ENCODE measurements at places on chromosomes 5 and 9.

DNA sequence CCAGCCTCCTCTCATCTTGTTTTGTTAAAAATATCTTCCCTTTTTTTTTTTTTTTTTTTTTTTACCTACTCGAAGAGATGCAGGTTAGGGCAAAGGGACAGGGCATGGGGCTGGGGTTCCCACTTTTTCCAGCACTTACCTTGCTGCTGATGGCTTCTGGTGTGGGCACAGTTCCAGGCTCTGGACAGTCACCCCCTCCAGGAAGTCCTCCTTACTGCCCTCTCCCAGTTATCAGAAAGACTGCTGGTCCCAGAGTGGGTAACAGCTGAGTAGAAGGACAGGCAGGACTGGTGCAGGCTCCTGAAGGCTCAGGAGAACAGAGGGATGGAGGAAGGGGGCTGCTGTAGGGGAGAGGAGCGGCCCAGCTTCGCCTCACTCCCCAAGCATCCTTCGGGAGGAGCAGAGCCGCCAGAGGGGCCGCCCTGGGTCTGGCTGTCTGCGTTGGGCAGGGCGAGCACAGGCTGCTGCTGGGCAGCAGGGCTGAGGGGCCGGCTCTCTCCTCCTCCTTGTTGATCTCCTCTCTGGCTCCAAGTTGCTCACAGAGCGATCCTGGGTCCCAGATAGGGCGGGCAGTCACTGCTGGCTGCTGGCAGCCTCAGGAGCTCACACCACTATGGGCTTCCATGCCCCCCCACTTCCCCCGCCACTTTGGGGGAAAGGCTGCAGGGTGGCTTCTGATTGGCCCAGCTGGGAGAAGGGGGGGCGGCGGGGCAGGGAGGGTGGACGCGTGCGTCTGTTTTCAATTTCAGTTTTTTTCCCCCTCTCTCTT lies at the start of gene PDGFRB:
Gene PDGFRB, minus strand, starts transcription at position 588 of the 769 bp plus-strand sequence. CDS start 18,798 bp downstream, outside the sequence.
- H3K27me3 ChIP-seq, result no peaks in the 10 kb centered on the region
- no peak within 1 kb of the TSS for H3K27ac ChIP-seq
- H3K4me3 ChIP-seq, result peak within 1 kb of the TSS; percentile 44
- no peaks in the 10 kb centered on the region for H3K4me1 ChIP-seq
- no peaks in the 10 kb centered on the region for H3K36me3 ChIP-seq
- DNase-seq, result no peak

DNA sequence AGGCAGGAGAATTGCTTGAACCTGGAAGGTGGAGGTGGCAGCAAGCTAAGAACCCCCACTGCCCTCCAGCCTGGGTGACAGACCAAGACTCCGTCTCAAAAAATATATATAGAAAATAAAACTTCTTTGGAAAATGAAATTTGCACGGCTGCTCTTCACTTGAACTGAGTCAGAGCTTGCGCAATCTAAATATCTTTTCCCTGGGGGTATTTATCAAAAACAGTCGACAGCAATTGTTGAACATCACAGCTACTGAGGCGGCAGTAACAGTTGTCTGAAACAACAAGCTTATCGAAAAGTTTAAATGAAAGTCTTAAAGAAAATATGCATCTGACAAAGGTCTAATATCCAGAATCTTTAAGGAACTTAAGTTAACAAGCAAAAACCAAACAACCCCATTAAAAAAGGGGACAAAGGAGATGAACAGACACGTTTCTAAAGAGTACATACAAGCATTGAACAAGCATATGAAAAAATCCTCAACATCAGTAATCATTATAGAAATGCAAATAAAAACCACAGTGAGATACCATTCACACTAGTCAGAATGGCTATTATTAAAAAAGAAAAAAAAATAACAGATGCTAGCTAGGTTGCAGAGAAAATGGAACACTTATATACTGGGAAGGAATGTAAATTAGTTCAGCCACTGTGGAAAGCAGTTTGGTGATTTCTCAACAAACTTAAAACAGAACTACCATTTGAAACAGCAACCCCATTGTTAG lies 153.6 kb upstream of the CDH9 start:
- no peaks in the 10 kb centered on the region for H3K36me3 ChIP-seq
- H3K27me3 ChIP-seq, result no peaks in the 10 kb centered on the region
- no peak overlapping the region for H3K27ac ChIP-seq
- H3K4me3 ChIP-seq, result no peak overlapping the region
- H3K4me1 ChIP-seq, result no peaks in the 10 kb centered on the region

- H3K27ac ChIP-seq, result no peak overlapping the region
- no peaks in the 10 kb centered on the region for H3K27me3 ChIP-seq
- no peaks in the 10 kb centered on the region for H3K4me1 ChIP-seq
- no peak overlapping the region for H3K4me3 ChIP-seq
- DNase-seq, result no peak
These were observed 42.9 kb upstream of the TRIM32 start for GRCh38 chr9:116644091-116644688.

GRCh38 chr9:126756238-126756637 lies 48.6 kb upstream of the ZBTB43 start:
- no peaks in the 10 kb centered on the region for H3K4me1 ChIP-seq
- no peak overlapping the region for H3K4me3 ChIP-seq
- DNase-seq, result no peak

DNA sequence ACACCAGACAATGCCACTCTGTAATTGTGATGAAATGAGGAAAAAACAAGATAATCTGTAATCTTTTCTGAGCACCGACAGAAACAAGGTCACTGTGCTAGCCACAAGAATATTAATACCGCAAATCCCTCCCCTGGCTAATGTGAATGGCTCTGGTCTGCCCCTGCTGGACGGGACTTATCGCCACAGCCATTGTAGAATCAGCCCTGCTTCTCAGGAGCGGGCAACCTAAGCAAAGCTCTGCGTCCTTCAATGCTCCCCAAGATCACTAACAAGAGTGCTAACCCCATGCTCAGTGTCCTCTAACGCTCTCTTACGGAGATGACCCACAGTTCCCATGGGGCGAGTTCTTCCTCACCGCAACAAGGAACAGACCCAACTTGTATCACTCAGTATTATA lies 42.7 kb downstream of the OR2V1 start:
- H3K4me3 ChIP-seq, result no peak overlapping the region
- no peaks in the 10 kb centered on the region for H3K36me3 ChIP-seq
- H3K27me3 ChIP-seq, result peaks cover 3% of the 10 kb centered on the region
- no peak overlapping the region for H3K27ac ChIP-seq

DNA sequence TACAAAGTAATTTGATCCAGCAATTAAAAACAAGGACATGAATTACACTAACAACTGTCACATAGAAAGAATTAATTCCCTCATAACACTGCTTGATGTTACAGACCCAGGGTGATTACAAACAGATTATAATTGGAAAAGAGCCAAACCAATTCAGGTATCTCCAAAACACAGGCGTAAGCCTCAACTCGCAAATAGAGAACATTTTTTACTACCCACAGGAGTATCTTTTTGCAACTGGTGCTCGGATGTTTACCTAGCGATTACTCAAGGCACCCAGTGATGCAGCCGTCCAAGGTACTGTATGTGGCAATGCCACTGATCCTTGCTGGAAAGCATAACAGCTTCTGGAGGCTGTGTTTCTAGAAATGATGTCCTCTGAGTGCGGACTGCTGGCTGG lies 386.1 kb upstream of the KIF2A start:
- H3K27me3 ChIP-seq, result no peaks in the 10 kb centered on the region
- H3K4me3 ChIP-seq, result no peak overlapping the region
- no peak for DNase-seq
- no peaks in the 10 kb centered on the region for H3K36me3 ChIP-seq
- H3K27ac ChIP-seq, result no peak overlapping the region

- H3K27me3 ChIP-seq, result no peaks in the 10 kb centered on the region
- H3K4me1 ChIP-seq, result no peaks in the 10 kb centered on the region
- peak; percentile 85 for DNase-seq
- H3K27ac ChIP-seq, result peak within 1 kb of the TSS; percentile 63
- peak within 1 kb of the TSS; percentile 79 for H3K4me3 ChIP-seq
- no peaks in the 10 kb centered on the region for H3K36me3 ChIP-seq
These were observed at the start of gene MACIR for GRCh38 chr5:103258368-103258956. Gene MACIR (plus strand): TSS chr5:103258763. CDS start chr5:103275920, 17,157 bp downstream.

- no peaks in the 10 kb centered on the region for H3K4me1 ChIP-seq
- H3K4me3 ChIP-seq, result no peak overlapping the region
- no peak overlapping the region for H3K27ac ChIP-seq
- no peaks in the 10 kb centered on the region for H3K27me3 ChIP-seq
These were observed 225.3 kb upstream of the CLINT1 start for GRCh38 chr5:158084292-158084691.

DNA sequence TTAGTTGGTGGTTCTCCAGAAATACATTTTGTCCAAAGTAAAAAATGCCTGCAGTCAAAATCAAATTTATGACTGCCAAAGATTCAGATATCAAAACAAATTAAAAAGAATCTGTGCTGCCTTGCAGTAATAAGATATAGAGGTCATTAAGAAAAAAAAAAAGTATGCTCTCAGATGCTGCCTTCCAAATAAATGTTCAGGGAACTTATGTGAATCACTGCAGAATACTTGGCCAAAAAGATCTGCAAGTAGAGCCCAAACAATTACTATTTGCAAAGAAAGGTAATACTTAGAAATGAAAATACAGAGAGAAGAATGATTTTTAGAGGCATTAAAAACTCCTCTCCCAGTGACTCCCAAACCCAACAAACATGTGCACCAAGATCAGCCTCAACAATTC lies 52.4 kb downstream of the MRPS27 start:
- no peaks in the 10 kb centered on the region for H3K27me3 ChIP-seq
- H3K36me3 ChIP-seq, result no peaks in the 10 kb centered on the region
- DNase-seq, result no peak
- no peak overlapping the region for H3K27ac ChIP-seq

GRCh38 chr5:135400866-135401265 lies 1.8 kb upstream of the MACROH2A1 start:
- H3K27me3 ChIP-seq, result no peaks in the 10 kb centered on the region
- no peak overlapping the region for H3K27ac ChIP-seq
- no peak overlapping the region for H3K4me3 ChIP-seq
- no peaks in the 10 kb centered on the region for H3K36me3 ChIP-seq
- H3K4me1 ChIP-seq, result peaks cover 17% of the 10 kb centered on the region

GRCh38 chr9:138043061-138043410 lies 165.5 kb downstream of the CACNA1B start:
- no peaks in the 10 kb centered on the region for H3K4me1 ChIP-seq
- no peaks in the 10 kb centered on the region for H3K27me3 ChIP-seq
- H3K27ac ChIP-seq, result no peak overlapping the region
- no peak for DNase-seq

GRCh38 chr5:10989577-10990263 lies 228.7 kb upstream of the DAP start:
- H3K36me3 ChIP-seq, result no peaks in the 10 kb centered on the region
- H3K27me3 ChIP-seq, result no peaks in the 10 kb centered on the region
- H3K27ac ChIP-seq, result no peak overlapping the region
- DNase-seq, result no peak
- no peaks in the 10 kb centered on the region for H3K4me1 ChIP-seq
- H3K4me3 ChIP-seq, result no peak overlapping the region

DNA sequence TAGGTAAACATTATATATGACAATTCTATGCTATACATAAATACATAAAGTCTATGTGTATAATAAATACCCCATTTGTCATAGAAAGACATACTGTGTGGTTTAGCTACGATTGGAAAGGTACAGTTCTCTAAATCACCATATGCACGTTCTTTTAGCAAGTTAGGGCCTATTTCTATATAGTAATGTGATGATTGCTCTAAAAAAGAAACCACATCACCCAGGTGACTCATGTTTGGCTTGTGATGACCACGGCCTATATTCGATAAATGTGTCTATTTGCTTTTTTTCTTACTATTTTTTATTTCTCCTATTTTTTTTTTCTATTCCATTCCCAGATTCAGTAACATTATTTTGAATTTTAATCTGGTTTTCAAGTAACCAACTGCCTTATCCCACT lies 34.7 kb downstream of the RETREG1 start:
- no peaks in the 10 kb centered on the region for H3K4me1 ChIP-seq
- H3K27ac ChIP-seq, result no peak overlapping the region
- H3K4me3 ChIP-seq, result no peak overlapping the region
- no peak for DNase-seq
- H3K27me3 ChIP-seq, result no peaks in the 10 kb centered on the region

GRCh38 chr5:60699609-60700415 lies at the start of gene DEPDC1B:
Gene DEPDC1B (minus strand): TSS chr5:60700166. CDS start chr5:60700093, 73 bp downstream.
- peak within 1 kb of the TSS; percentile 97 for H3K4me3 ChIP-seq
- peak; percentile 92 for DNase-seq
- H3K4me1 ChIP-seq, result no peaks in the 10 kb centered on the region
- H3K27me3 ChIP-seq, result no peaks in the 10 kb centered on the region

- H3K4me3 ChIP-seq, result no peak overlapping the region
- H3K4me1 ChIP-seq, result no peaks in the 10 kb centered on the region
- no peaks in the 10 kb centered on the region for H3K27me3 ChIP-seq
- DNase-seq, result no peak
These were observed 47.6 kb downstream of the ADAMTS2 start for GRCh38 chr5:179297486-179298180.

- DNase-seq, result no peak
- no peak overlapping the region for H3K27ac ChIP-seq
- no peaks in the 10 kb centered on the region for H3K36me3 ChIP-seq
- H3K4me1 ChIP-seq, result peaks cover 4% of the 10 kb centered on the region
- H3K4me3 ChIP-seq, result no peak overlapping the region
- no peaks in the 10 kb centered on the region for H3K27me3 ChIP-seq
These were observed 1.7 kb upstream of the RXRA start for GRCh38 chr9:134324359-134325095.

- DNase-seq, result no peak
- peak within 1 kb of the TSS; percentile 69 for H3K27ac ChIP-seq
- peak within 1 kb of the TSS; percentile 92 for H3K4me3 ChIP-seq
- no peaks in the 10 kb centered on the region for H3K27me3 ChIP-seq
- peaks cover 4% of the 10 kb centered on the region for H3K36me3 ChIP-seq
- H3K4me1 ChIP-seq, result peaks cover 10% of the 10 kb centered on the region
These were observed at the start of gene MTAP for GRCh38 chr9:21802418-21803000. Gene MTAP (plus strand): TSS chr9:21802636. CDS start chr9:21802749, 113 bp downstream.

GRCh38 chr5:171840066-171840465 lies 54.4 kb downstream of the SMIM23 start:
- no peaks in the 10 kb centered on the region for H3K4me1 ChIP-seq
- no peak for DNase-seq
- H3K27ac ChIP-seq, result no peak overlapping the region
- no peaks in the 10 kb centered on the region for H3K27me3 ChIP-seq
- H3K36me3 ChIP-seq, result no peaks in the 10 kb centered on the region

- H3K4me3 ChIP-seq, result no peak overlapping the region
- H3K36me3 ChIP-seq, result no peaks in the 10 kb centered on the region
- peaks cover 13% of the 10 kb centered on the region for H3K4me1 ChIP-seq
- DNase-seq, result no peak
- no peaks in the 10 kb centered on the region for H3K27me3 ChIP-seq
- H3K27ac ChIP-seq, result no peak overlapping the region
These were observed 37.6 kb upstream of the CCDC152 start for GRCh38 chr5:42719034-42719433.

DNA sequence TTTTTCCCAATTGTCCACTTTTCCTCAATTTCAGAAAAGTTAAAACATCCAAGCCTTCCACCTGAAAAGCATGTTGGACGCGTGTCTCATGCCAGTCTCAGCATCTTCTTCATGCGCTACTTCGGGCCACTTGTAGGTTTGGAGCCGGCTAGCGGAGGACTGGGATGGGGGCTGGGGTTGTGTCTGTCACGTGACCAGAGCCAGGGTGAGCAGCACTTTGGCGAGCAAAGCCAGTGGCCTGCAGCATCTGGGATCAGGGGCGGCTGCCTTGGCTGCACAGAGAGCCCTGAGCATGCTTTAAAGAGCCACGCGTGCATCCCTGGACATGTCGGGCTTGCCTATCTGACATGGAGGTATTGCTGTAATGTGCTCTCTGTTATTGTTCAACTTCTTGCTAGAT lies 41.2 kb downstream of the SLC6A3 start:
- no peaks in the 10 kb centered on the region for H3K4me1 ChIP-seq
- no peak overlapping the region for H3K27ac ChIP-seq
- H3K27me3 ChIP-seq, result no peaks in the 10 kb centered on the region
- DNase-seq, result no peak

GRCh38 chr5:102681403-102681983 lies 73.6 kb upstream of the PAM start:
- no peak for DNase-seq
- no peaks in the 10 kb centered on the region for H3K36me3 ChIP-seq
- H3K27ac ChIP-seq, result no peak overlapping the region
- H3K4me3 ChIP-seq, result no peak overlapping the region
- H3K4me1 ChIP-seq, result no peaks in the 10 kb centered on the region
